Liver (tissue), 10 donors: ENCODE measurements at places on chromosomes 7 and 10.

DNA sequence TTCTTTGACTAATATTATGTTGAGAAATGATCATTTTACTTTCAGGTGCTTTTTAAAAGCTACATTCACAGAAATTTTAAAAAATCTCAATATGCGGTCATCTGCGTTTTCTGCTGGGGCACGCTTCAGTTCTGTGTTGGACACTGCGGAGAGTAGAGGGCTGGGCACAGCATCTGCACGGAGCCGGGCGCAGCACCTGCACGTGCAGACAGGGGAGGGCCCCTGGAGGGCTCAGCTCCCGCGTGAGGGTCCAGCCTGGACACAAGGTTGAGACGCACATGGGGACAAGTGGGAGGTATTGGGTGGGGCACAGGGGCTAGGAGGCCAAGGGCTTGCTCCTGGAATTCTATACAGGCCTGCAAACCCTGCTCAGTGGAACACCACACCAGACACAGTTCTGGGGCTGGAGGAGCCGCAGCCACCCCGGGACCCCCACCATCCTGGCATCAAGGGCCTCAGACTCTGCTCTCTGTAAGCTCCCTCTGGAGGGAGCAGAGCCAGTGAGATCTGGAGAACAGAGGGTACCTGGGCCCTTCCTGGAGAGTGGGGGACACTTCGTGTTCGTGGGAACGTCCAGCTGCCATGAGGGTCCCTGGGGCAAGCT, 20.4 kb upstream of the FAM20C start:
- DNase-seq = no peak

GRCh38 chr10:121501796-121502195, 96.4 kb downstream of the FGFR2 start:
- no peak for DNase-seq

- no peak for DNase-seq
Measured at GRCh38 chr7:39464350-39465054, 101.7 kb upstream of the YAE1 start.

- DNase-seq = no peak
Measured at GRCh38 chr7:2063563-2064260, 169.0 kb downstream of the MAD1L1 start.

DNA sequence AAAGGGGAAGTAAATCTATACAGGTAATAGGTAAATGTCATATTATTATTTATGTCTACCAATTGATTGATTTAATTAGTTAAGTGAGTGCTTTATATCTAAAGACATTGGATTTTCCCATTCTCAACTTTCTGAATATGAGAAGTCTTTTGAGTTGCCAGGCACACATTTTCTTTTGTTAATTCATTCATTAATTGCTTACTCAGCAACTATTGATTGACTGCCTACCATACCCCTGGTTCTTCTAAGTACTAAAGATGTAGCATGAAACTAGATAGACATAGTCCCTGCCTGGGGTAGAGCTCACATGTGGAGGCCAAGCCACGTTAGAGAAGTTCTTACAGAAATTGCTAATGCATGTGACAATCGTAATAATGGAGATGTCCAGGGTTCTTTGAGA, 253.1 kb upstream of the LYZL1 start:
- DNase-seq = no peak

GRCh38 chr7:95394370-95394769, 1.8 kb downstream of the PON3 start:
- no peak for DNase-seq

GRCh38 chr10:74434547-74434946, 283.5 kb downstream of the ADK start:
- DNase-seq = no peak

GRCh38 chr7:65967361-65968155, 14.5 kb downstream of the GUSB start:
- no peak for DNase-seq

- DNase-seq = no peak
Measured at GRCh38 chr10:11525503-11525902, 85.9 kb downstream of the USP6NL start.

- DNase-seq = no peak
Measured at GRCh38 chr7:102431617-102432298, 1.6 kb upstream of the ORAI2 start.

DNA sequence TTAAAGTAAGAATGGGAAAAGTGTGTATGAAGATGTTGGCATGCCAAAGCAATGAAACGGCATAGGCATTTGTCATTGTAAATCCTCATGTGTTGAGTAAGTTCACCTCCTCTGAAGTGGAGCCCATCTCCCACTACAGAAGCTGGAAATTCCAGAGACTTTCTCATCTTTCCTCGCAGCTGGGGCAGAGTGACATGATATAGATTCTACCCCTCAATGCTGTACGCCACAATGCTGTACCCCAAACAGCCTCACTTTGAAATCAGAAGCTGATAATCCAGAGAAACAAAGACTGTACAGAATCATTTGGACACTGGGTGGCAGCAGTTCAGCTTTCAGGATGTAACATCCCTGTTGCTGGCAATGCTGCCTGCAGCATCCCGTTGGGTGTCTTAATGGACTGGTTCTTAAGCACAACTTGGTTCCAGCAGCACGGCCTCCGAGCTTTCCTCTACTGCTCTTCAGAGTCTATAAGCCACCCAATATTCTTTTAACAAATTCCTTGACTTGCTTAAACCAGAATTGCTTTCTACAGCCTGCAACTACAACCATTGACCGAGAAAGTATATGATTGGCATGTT, 18.8 kb downstream of the ZC3HAV1L start:
- DNase-seq = peak; percentile 54

DNA sequence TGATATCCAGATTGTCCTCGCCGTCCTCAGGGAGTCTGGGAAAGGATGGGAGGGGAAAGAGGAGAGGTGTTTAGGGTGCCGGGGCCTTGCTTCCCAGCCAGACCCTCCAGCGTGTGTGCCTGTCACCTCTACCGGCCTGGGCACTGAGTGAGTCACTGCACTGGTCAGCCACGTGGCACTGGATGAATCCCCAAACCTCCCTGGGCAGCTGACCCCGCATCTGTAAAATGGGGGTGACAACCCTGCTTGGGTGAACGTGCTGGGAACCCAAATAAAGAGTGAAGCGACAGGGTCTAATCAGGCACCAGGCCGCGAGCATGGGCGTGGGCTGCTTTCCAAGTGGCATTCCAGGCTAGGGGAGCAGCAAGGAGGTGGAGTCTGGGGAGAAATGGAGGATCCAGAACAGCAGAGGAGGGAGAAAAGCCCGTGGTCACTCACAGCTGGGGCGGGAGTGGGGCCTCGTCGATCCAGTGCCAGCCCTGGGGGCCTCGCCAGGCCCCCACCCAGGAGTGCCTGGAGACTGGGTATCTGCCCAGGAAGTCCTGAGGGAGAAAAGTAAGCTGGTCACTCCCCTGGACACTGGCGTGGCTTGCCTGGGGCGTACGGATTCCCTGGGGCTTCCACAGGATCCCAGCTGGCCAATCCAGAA, 29.7 kb downstream of the KLRG2 start:
- DNase-seq = no peak

DNA sequence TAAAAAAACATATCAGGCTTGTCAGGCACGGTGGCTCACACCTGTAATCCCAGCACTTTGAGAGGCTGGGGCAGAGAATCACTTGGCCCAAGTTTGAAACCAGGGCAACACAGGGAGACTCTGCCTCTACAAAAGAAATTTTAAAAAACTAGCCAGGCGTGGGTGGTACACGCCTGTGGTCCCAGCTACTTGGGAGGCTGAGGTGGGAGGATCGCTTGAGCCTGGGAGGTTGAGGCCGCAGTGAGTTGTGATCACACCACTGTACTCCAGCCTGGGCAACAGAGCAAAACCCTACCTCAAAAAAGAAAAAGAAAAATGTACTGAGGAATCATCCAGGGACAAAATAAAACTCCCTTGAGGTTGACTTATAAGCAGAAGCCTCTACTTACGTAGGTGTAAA, 149.9 kb upstream of the KLF14 start:
- DNase-seq = no peak

DNA sequence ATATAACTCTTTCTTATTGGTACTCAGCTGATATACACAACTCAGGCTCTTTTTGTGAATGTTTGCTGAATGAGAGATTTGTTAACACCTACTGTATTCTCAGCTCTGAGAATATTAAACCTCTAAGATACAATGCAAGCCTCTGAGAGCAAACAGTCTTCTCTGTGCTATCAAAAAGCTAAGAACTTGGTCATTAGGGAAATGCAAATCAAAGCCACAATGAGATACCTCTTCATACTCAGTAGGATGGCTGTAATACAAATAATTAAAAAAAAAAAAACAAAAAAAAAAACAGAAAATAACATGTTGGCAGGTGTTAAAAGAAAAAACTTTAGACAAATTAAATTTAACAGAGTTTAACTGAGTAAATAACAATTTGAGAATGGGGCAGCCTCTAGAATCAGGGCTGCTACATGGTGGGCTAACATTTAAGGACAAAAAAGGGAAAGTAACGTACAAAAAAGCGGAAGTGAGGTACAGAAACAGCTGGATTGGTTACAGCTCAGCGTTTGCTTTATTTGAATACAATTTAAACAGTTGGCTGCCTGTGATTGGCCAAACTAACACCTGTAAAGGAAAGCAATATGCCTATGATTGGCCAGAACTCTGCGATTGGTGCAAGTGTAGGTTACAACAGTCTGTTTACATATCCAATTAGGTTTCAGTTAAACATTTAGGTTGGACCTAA, 14.8 kb upstream of the MTURN start:
- no peak for DNase-seq

DNA sequence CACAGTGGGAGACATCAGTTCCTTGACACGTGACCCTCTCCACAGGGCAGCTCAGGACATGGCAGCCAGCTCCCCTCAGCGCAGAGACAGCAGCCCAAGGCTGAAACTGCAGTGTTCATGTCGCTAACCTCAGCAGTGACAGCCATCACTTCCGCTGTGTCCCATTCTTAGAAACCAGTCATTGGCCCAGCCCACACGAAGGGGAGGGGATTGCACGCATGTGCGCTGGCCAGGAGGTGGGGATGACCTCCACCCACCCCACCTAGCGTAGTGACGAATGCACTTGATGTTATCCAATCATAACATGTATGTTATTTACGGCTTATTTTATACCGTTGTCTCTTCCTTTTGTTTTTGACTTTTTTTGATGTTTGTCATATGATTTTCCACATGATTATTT, 36.9 kb upstream of the EGFR start:
- DNase-seq = no peak

DNA sequence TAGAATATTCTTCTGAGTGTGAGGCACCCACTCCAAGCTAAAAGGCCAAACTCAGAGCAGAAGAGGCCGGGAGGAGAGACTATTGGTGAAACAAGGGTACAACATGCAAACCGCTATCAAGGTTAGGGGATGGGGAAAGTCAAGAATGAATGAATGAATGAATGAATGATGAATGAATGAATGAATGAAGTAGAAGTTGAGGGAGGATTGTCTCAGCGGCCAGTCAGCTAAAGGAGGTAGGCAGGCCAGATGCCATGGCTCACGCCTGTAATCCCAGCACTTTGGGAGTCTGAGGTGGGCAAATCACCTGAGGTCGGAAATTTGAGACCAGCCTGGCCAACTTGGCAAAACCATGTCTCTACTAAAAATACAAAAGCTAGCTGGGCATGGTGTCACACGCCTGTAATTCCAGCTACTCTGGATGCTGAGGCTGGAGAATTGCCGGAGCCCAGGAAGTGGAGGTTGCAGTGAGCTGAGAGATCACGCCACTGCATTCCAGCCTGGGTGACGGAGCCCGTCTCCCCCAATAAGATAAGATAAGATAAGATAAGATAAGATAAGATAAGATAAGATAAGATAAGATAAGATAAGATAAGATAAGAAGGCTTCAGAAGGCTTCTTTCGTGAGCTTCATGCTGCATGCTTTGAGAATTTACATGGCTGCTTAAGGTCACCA, 250.8 kb downstream of the CCDC3 start:
- no peak for DNase-seq

- DNase-seq = no peak
Measured at GRCh38 chr7:151243408-151244195, 4.9 kb downstream of the SMARCD3 start.

- DNase-seq = no peak
Measured at GRCh38 chr7:2031451-2031845, 201.3 kb downstream of the MAD1L1 start.

GRCh38 chr7:140671966-140672365, 779 bp upstream of the ADCK2 start:
- DNase-seq = no peak

DNA sequence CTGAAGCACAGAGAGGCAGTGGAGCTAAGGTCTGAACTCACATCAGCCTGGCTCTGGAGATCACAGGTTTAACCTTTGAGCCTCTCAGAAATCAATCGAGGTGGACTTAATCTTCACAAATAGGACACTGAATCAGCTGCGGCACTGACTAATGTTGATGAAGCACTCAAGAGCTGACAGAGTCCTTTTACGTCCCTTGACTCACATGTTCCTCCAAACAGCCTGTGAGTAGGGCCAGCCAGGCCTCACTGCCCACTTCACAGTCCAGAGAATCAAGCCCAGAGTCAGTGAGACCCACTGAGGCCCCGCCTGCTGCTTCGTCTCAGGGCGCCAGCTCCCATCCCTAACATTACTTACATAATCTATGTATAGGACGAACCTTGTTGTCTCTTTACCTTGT, 63.1 kb downstream of the TNS3 start:
- DNase-seq = no peak

- DNase-seq = no peak
Measured at GRCh38 chr7:157392256-157393037, 55.6 kb downstream of the DNAJB6 start.

- DNase-seq = no peak
Measured at GRCh38 chr10:80896959-80897358, 359.3 kb downstream of the SH2D4B start.

DNA sequence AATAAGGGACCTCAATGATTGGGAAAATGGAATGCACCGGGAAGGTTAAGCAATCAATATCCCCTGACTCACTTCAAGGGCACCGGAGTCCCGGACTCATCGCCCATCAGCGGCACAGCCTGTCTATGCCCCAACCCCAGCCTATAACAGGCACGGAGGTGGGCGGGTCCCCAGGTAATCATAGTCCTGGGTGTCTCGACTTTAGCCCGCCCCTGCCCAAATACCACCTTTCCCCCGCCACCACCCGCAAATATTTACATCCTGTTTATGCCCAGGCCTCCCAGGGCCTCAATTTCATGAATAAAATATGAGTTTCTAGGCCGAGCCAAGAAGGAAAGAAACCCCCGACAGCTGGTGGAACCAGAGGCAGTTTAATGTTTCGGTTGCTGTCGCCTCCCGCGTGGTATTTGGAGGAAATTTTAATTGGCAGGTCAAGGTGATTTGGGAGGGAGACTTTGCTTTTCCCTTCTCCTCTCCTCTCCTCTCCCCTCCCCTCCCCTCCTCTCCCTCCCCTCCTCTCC, 15.6 kb upstream of the RFC2 start:
- no peak for DNase-seq

DNA sequence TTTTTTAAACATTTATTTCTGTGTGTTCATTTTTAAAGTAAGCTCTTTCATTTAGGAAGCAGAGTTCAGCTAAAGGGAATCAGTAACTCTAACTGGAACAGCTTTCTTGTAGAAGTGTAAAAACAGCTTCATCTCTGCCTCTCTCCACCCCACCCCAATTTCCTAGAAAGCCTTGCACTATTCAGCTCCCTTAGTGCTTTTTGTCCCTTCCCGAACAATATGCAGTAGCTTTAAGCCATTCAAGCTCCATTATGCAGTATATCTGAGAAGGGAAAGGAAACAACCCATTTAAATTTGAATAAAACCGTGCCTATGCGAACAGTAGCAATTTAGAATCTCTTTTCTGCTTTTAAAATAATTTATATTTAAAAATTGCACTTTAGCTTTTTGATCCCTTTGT, 134.5 kb downstream of the TRIL start:
- no peak for DNase-seq

- DNase-seq = no peak
Measured at GRCh38 chr7:69962186-69963065, 364.2 kb downstream of the AUTS2 start.

GRCh38 chr10:122055252-122055651, 66.3 kb downstream of the TACC2 start:
- no peak for DNase-seq
